ENCODE measurements at places on chromosomes 4 and X.

DNA sequence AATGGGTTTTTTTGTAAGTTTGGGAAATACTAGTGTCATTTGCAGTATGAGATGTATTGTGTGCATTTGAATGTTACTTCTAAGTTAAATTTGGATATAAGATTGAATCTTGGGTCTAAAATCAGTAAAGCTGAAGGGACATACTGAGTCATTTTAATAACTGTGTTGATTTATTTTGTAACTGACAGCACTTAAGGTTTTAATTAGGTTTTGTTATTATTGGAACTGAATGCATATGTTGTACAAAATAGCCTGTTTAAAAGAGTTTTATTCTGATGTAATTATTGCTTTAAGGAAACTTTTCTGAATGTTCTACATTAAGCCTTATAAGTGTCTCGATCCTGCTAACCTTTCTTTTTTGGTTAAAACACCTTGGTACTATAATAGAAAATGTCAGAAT, 396.6 kb downstream of the MAPK10 start:
- DNase-seq: no peak

DNA sequence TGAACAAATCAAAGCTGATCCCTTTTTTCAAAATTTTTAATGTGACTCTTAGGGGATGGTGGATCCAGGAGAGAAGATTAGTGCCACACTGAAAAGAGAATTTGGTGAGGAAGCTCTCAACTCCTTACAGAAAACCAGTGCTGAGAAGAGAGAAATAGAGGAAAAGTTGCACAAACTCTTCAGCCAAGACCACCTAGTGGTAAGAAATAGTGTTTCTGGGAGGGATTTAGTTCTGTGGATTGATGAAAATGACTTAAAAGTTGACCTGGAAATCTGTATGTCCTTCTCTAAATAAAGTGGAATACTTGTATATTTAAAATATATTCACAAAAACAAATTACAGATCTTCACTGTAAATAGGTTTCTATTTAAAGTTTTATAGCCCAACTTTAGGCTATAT, 29.2 kb downstream of the NUDT9 start:
- no peak for DNase-seq

DNA sequence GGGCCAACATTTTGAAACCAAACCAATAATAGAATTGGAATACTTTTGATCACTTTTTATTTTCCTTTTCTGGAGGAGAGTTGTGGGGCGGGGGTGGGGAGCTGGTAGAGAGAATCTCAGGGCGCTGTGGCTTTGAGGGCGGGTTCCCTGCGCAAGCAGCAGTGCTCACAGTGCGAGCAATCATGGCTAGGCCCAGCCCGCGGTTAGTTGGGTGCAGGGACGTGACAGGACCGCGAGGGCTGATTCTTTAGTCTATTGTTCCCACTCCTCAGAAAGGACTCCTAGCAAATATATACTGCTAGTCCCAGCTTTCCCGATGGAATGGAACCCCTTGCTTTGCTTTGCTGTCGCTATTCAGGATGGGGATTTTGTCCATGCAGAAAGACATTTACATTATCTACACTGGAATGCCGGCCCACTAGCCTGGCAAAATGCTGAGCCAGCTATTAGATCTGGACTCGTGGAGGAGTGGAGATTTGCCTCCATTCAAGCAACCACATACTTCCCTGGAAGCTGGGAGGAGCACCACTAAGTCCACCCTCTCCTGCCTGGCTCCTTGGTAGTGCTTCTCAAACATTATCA, 23.9 kb upstream of the APLN start:
- DNase-seq: no peak

DNA sequence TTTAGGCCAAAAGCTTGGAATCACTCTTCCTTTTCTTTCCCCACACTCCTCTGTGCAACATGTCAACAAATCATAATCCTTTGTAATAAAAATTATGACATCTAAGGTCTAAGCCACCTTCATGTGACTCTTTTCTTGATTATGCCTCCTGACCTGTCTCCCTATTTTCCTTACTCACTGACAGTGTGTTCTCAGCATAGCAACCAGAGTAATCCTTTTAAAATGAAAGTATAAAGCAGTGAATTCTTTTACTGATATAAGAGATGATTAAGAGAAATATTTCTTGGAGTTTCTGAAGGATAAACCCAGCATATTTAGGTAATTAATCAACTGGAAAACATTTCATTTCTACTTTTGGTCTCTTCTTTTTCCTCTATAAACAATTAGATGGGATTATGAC, 44.7 kb downstream of the USO1 start:
- DNase-seq: no peak

DNA sequence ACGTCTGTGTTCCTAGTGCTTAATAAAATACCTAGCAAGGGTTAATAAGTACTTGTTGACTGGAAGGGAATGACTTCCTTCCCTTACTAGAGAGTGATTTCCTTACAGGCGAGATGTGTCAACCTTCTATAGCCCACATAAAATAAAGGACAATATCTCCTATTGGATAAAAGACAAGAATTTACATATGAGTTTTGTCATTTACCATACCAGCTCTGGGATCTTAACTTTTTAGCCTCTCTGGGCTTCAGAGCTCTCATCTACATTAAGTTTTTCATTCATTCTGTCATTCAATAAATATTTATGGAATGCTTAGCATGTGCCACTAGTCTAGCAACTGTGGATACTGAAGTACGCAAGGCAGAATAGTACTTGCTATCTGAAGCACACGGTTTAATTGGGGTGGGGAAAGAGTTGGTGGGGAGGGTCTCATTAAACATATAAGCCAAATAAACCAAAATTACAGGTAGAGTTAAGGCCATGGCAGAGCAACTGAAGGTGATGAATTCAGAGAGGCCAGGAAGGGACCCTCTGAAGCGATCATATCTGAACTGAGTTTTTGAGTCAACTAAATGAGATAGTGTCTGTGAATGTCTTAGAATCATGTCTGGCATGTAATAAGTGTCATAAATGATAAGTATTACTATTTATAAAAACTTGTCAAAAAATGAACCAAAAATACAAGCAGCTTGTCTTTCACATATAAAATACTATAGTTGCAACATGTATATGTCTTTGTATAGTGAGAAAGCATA, 91.6 kb upstream of the BMP2K start:
- DNase-seq: no peak

DNA sequence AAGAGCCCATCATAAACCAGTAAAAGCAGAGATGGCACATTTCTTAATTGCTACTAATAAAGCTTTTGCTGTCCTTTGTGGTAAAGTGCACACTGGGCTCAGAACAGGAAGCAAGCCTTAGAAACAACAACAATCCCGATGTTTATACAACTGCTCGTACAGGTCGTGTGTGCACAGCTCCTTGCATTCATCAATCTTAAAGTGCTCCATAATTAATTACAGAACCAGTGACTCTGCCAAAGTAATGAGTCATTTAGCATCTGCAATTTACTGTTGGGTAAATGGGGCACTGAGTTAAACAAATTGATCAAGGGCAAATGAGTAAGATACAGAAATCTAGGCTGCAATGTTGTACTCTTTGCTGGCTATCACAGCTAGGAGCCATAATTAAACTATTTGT, 61.3 kb upstream of the TXK start:
- DNase-seq: no peak

- DNase-seq: no peak
Measured at GRCh38 chr4:53161051-53161786, 204.6 kb downstream of the SCFD2 start.

- DNase-seq: no peak
Measured at GRCh38 chr4:38230121-38230801, 270.1 kb downstream of the PTTG2 start.

GRCh38 chrX:77404419-77404818, 42.8 kb upstream of the FGF16 start:
- no peak for DNase-seq

DNA sequence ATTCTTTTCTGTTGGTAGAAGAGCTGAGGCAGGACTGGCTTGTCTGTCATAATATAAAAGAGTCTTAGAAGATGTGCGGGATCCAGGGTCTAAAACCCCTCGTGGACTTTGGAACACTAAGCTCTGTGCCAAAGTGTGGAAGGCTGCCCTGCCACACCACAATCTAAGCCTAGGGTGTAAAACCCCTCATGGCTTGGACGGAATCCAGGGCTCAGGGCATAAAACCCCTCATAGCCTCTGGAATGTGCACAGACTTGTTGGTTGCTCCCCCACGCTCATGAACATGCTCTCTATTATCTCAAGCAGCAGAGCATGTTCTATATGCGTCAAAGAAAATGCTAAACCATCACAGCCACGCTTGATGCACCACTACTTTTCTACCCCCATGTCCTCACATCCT, 483.6 kb downstream of the GABRG1 start:
- DNase-seq: no peak

DNA sequence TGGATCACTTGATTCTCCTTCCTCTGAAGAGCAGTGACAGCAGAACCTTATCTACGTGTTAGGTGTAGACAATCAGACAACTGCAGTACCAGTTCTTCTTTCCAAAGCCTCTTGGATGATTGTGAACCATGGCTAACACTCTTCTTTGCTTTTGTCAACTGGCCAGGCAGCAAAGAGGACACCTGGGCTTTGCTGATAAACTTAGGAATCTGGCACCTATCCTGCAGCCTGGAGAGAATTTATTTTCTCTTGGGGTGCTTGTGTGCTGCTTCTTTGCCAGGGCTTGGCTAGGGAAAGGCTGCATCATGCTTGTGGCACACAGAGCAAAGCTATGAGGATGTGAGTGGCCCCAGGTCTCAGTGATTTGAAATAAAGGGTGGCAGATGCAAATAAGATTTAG, 77.4 kb downstream of the ANAPC4 start:
- no peak for DNase-seq

GRCh38 chr4:159177265-159178150, 74.6 kb downstream of the RAPGEF2 start:
- no peak for DNase-seq

DNA sequence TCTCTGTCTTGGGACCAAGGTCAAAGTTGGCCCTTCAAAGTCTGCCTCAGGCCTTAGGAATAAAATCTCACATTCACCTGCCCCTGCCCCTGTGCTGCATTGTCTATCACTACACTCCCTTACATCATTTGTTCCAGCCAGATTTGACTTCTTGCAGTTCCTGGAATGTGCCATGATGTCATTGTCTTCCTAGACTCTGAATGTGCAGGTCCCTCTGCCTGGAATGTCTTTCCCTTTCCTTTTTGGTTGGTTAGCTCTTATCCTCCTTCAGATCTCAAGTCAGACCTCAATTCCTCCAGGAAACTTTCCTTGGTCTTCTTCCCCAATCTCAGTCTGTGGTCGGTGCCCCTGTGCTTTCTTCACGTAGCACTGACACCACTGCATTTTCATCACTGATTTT, 67.7 kb upstream of the EFNB1 start:
- no peak for DNase-seq

GRCh38 chrX:35664833-35665232, 133.3 kb upstream of the MAGEB16 start:
- no peak for DNase-seq
